ENCODE measurements at places on chromosomes 16 and 17.

GRCh38 chr16:73457851-73458250 lies 409.9 kb upstream of the ZFHX3 start:
- no peak for DNase-seq

DNA sequence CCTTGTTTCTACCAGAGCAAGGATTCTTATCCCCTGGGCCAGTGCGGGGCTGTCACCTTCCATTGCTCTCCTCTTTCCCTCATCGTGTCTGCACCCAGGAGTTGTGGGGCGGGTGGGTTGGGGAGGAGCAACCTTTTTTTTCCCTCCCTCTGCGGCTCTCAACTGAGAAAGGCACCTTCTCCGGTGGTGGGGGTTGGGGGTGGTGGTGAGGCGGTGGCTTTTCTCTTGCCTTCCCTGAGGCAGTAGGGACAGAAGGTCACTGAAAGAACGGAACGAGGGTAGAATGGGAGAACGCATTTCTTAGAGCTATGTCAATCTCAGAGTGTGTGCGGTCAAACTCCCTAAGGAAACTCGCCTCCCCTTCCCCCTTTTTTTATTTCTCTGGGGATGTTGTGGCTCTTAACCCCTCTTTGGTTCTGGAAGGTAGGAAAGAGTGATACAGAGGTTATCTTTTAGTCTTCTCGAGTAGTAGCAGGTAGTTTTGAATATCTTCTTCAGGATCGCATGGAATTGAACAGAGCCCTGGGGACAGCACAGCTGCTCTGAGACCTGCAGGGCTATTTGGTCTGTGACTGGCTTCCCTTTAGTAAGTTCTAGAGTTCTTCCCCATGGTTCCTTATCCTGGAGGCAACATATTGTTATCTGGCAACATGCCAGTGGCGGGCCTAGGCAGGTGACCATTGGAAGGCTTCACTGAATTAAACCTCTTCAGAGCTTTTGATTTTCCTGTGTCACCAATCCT lies 994 bp downstream of the CLTC start:
- no peak for DNase-seq

GRCh38 chr17:29954405-29954804 lies 13.0 kb downstream of the EFCAB5 start:
- no peak for DNase-seq

DNA sequence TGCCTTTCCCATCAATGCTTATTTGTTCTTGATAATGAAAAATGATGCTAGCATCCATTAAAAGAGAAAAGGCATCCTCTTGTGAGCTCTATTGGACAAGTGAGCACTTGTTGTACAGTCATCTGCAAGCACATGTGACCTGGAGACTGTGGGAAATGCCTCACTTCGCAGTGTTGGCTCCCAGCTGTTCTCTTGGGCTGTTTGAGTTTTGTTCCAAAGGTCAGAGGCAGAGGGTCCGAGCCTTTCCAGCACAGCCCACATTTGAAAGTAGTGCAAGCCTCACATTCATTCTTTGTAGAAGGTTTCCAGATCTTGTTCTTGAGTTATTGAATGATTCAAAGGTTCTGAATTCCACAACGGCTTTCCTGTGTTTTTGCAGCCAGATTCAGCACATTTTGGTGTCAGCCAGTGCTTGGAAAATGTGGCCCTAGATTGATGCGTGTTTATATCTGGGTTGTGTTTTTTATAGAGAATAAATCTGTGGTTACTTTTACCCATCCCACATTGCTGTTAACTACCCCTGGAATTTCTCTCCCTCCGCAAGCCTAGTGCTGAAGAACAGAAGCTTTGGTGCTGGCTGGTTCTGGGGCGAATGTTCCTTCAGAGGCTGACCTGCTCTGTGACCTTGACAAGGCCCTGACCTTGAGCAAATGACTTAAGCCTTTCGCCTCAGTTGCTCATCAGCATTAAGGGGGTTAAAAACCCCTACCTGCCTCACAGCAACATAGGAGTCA lies 49.8 kb downstream of the CDH1 start:
- no peak for DNase-seq

- DNase-seq: no peak
Measured at GRCh38 chr16:89964201-89964600, 15.6 kb downstream of the DEF8 start.

- DNase-seq: no peak
Measured at GRCh38 chr16:56830669-56831068, 34.3 kb upstream of the SLC12A3 start.

GRCh38 chr17:47934856-47935255 lies 6.5 kb upstream of the PNPO start:
- no peak for DNase-seq

DNA sequence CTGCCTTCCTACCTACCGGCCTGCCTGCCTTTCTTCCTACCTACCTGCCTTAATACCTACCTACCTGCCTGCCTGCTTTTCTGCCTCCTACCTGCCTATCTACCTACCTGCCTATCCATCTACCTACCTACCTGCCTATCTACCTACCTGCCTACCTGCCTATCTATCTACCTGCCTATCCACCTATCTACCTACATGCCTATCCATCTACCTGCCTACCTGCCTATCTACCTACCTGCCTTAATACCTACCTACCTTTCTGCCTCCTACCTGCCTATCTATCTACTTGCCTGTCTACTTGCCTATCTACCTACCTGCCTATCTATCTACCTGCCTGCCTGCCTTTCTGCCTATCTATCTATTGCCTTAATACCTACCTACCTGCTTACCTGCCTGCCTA lies 383.8 kb upstream of the PSMD7 start:
- DNase-seq: no peak

DNA sequence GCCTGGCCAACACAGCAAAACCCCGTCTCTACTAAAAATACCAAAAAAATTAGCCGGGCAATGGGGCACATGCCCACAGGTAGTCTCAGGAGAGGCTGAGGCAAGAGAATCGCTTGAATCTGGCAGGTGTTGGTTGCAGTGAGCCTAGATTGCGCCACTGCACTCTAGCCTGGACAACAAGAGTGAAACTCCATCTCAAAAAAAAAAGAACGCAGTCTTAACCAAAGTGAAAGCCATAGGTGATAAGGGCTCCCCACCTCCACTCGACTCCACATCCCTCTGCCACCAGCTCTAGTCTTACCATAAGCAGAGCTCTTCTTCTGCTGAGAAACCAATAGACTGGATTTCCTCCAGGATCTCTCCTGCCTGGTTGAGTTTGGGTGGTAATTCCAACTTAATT lies 266.0 kb downstream of the PHKB start:
- no peak for DNase-seq

GRCh38 chr16:88855176-88855575 lies 1.6 kb downstream of the GALNS start:
- DNase-seq: no peak

- DNase-seq: no peak
Measured at GRCh38 chr16:1458977-1459341, 14.6 kb upstream of the CCDC154 start.

GRCh38 chr17:1568950-1569810 lies 6.6 kb upstream of the PITPNA start:
- DNase-seq: no peak

DNA sequence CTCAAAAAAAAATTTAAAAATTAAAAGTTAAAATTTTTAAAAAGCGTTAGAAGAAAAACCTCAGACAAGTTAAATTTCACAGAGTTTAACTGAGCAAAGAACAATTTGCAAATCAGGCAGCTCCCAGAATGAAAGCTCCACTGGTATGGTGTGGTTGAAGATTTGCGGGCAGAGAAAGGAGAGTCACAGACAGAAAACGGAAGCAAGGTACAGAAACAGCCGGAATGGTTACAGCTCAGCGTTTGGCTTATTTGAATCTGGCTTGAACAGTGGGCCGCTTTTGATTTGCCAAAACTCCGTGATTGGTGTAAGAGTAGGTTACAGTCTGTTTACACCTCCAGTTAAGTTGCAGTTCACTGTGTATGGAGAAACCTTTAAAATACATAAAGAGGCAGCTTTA lies 297.1 kb downstream of the HS3ST4 start:
- no peak for DNase-seq

GRCh38 chr17:60134396-60135150 lies 15.2 kb upstream of the CA4 start:
- DNase-seq: no peak

DNA sequence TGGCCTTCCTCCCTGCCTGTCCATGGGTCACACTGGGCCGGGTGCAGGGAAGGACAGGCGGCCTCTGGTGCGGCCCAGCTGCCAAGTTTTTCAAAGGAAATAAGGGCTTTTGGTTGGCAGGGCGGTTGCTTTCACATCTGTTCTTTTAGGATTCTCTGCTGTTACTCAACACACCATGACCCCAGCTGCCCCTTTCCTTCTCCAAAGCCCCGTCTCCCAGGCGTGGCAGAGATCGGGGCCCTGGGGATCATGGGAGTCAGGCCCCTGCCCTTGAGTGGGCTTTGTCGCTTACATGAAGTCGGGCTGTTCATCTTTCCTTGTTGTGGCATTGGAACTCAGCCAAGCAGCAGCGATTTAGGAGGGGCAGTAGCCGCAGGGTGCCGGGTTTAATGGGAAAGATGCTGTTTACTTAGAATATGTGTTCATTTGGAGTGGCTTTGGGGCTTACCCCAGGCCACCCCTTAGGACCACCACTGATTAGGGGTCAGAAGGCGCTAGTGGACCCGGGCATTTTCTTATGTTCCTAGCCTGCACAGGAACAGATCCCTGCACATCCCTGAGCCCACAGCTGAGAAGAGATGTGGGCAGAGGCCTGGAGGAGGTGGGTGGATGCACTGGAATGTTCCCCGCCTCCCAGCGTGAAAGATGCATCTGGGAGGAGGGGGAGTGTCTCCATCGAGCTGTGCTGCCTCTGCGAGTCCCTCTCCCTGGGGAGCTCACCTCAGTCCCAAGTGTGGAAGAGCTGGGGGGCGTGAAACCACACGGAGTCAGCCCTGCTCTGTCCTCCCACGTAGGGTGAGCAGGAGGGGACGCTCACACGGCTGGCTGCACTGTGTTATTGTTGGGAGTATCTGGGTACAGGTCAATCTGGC lies 6.8 kb upstream of the ADCY7 start:
- DNase-seq: no peak

GRCh38 chr16:15489016-15489415 lies 54.6 kb downstream of the BMERB1 start:
- DNase-seq: no peak

DNA sequence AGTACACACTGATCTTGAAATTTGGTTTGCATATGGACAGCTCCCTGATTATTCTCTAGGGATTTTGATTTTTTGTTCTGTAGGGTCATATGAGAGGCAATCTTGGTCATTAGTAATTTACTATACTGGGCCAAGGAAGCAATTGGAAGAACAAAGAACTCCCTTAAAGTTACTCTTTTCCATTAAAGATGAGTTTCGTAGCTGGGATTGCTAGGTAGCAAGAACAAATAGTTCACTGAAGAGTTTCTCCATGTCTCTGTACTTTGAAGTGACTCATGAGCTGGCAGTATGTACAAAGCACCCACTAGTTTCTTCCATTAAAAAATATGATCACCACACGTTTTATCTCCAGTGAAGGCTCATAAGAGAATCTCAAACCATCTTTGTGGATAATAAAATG lies 6.2 kb upstream of the BCAS3 start:
- no peak for DNase-seq

DNA sequence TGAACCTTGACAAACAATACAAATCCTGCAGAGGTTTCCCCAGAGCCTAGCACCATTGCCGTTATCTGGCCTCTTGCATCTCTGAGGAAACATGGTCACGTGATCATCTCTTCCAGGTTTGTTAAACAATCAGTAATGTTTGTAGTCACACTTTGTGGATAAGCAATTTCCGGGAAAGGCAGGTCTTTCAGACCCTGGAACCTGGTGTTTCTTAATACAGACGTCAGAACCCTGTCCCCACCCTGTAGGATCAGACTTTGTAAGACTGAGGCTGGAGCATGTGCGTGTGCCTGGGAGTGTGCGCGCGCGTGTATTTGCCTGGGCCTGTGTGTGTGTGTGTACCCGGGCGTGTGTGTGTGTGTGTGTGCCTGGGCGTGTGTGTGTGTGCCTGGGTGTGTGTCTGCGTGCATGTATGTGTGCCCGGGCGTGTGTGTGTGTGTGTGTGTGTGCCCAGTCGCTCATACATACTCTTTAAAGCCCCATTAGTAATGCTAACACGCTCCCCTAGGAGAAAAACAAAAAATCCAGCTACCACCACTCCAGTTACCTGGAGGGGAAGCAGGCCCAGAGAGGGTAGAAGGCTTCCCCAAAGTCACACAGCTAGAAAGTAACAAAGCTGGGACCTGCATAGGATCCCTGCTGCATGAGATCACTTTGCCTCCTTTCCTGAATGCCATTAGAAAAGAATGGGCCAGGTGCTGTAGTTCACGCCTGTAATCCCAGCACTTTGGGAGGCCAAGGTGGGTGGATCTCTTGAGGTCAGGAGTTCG lies 5.3 kb downstream of the CTNS start:
- DNase-seq: no peak

DNA sequence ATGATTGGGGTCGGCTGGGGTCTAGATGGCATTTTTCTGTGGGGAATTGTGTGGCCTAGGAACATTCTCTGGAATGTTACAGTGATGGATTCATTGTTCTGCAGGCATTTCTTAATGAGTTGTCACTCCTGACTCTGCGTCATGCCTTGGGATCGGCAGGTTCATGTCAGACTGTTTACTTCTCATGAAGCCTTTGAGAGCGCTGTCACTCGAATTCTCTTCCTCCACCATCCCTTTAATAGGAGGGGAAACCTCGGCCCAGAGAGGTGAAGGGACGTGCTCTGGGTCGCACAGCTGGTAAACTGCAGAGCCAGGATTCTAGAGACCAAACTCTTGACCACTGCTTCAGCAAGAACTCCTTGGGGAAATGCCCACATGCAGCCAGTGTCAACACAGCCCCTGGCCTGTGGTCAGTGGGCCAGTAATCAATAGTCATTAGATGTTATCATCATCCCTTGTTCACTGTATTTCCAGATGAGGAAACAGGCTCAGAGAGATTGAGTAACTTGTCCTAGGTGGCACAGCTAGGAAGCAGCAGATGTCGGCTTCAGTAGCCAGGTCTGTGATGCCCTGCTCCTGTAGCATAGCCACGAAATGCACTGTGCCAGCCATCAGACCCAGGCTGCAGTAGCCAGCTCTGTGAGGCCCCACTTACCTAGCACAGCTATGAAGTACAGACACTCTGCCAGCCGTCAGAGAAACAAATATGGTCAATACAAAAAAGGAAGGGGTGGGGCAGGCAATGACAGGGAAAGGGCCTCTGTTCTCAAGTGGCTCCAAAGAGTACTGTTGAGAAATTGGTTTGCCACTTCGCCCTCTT lies 259.0 kb downstream of the CPPED1 start:
- DNase-seq: no peak

DNA sequence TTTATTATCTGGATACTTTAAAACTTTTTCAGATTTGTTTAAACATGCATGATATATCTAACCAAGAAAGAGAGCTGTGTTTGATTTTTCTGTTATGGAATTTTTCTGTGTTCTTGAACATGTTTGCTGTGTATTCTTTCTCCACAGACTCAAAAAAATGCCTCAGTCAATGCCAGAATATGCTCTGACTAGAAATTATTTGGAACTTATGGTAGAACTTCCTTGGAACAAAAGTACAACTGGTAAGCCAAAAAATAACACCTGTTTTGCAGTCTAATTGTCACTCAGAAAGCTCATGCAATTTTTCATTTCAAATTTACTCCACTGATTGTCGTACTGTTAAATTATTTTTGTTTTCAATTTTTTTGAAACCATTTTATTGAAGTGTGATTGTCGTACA lies 15.3 kb upstream of the ABCC11 start:
- DNase-seq: no peak

GRCh38 chr17:39769974-39770587 lies 32.3 kb downstream of the GRB7 start:
- no peak for DNase-seq

- DNase-seq: no peak
Measured at GRCh38 chr17:68020409-68020756, 15.2 kb upstream of the KPNA2 start.

GRCh38 chr17:18213666-18214270 lies 11.7 kb upstream of the LLGL1 start:
- no peak for DNase-seq
